Stimulated activated CD8-positive, alpha-beta memory T cell treated with anti-CD3 and anti-CD28 coated beads, Interleukin-4, amount 100 ng/mL, for 1 hour (primary cell): ENCODE measurements at places on chromosomes 7 and 10.

- no peak for DNase-seq
Observed at GRCh38 chr10:14102056-14102455, 228.7 kb downstream of the FRMD4A start.

GRCh38 chr7:15580604-15581351, 19.0 kb upstream of the AGMO start:
- DNase-seq = no peak

- DNase-seq = no peak
Observed at GRCh38 chr7:14635955-14636354, 266.6 kb downstream of the DGKB start.

DNA sequence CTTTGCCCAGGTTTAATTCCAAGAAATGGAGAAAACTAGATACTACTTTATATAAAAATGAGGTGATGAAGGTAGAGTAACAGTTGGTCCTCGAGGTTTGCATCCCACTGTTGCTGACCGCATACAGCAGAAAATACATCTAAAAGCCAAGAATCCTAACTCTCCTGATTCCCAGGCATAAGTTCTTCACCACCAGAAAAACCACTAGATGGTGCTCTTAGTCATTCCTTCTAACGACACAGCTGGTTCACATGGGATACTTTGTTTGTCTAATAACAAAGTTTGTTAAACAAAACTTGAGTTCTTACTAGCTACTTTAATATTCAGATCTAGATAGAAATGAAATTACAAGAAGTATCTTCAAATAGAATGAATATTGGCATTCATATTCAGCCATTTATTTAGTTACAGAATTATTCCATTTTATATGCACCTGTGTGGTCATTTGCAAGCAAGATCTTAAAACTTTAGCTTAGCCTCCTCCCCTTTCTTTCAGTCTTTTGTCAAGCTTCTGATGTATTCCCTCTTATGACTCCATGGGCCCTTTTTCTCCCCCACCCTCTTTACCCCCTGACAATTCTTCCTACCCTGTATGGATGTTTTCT, 54.1 kb upstream of the CYP26C1 start:
- no peak for DNase-seq

GRCh38 chr10:133349577-133350011, 2.4 kb downstream of the PRAP1 start:
- no peak for DNase-seq

GRCh38 chr7:19112274-19113001, 5.0 kb downstream of the TWIST1 start:
- DNase-seq = no peak

- no peak for DNase-seq
Observed at GRCh38 chr7:54917613-54918391, 101.0 kb upstream of the EGFR start.

GRCh38 chr7:132865366-132866143, 216.3 kb downstream of the CHCHD3 start:
- no peak for DNase-seq

- DNase-seq = no peak
Observed at GRCh38 chr10:58754469-58755339, 242.0 kb downstream of the BICC1 start.

DNA sequence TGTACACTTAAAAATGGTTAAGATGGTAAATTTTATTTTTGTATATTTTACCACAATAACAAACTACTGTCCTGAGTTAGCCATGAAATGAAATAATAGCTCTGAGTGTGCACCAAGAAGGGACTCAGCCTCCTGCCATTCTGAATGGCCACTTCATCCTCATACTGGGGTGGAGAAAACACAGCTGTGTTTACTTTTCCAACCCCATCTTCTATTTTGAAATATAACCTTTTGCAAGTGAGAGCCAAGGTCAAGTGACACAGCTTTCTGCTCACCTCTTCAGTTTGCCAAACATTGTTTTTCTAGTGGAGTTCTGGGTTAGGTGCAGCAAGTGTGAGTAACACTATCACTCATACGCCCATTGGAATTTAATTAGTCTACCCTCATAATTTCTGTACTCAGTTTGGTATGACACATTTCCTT, 107.4 kb upstream of the GLCCI1 start:
- no peak for DNase-seq

DNA sequence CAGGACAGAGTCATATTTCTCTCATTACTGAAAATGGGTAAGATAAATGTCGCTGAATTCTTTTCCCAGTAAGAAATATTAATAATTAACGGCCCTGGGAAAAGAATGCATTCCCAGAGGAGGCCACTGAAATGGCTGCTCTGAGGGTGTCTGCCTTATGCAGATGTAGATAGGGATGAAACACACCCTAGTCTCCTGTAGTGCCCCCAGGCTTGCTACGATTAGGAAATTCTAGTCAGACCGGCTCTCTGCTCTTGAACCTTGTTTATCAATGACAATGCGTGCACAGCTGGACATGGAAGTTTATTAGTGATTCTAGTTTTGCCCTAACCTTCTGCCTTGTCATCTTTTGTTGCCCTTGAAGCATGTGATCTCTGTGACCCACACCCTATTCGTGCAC, 291.1 kb downstream of the ZNF248 start:
- DNase-seq = no peak

GRCh38 chr10:36608251-36608650, 517.1 kb upstream of the ANKRD30A start:
- no peak for DNase-seq

GRCh38 chr10:84308481-84309304, 19.7 kb upstream of the CCSER2 start:
- no peak for DNase-seq

GRCh38 chr10:122020226-122020625, 31.3 kb downstream of the TACC2 start:
- no peak for DNase-seq

DNA sequence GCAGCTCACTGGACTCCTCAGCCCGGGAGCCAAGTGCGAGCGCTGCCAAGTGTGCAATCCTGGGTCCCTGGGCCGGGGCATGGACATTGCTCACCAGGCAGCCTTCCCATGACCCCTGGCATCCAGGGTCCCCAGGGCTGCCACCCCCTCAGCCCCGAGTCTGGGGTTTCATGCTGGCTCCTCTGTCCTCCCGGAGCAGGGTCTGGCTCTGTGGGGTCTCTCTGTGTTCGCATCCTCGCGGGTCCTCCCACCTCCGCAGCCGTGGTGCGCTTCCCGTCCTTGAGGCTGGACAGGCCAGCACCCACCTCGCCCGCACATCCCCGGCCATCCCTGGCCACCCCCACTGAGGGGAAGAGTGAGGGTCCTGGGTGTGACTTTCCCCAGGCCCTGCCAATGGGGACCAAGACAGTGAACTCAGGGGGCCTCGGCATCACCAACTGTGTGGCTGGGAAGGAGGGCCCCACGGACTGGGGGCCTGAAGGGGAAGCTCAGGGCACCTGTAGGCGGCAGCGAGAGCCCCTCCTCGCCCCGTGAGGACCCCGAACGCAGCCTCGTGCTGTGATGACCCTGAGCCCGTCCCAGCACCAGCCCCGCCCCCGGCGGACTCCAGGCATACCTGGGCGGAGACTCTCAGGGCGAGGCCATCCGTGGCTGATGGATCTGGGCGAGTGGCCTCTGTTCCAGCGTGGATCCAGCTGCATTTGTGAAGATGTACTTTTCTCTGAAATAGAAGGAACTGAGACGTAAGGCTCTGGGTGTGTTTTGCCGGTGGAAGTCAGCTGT, 50.3 kb upstream of the CFAP46 start:
- DNase-seq = no peak

DNA sequence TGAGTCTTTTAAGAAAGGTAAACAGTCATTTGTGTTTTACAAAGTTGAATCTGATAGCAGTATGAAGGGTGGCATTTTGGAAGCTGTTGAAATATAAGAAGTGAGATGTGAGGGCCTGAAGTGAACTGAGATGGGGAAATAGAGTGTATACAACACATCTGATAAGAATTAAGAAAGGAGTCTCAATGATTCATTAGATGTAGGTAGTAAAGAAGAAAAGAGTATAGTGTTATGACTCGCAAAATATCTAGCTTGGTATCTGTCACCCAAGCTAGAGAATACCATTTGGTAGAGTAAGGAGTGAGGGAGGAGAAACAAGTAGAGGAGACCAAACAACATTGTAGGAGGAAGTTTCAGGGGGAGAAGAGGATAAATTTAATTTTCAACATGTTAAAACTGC, 5.3 kb downstream of the PTPN12 start:
- DNase-seq = no peak

DNA sequence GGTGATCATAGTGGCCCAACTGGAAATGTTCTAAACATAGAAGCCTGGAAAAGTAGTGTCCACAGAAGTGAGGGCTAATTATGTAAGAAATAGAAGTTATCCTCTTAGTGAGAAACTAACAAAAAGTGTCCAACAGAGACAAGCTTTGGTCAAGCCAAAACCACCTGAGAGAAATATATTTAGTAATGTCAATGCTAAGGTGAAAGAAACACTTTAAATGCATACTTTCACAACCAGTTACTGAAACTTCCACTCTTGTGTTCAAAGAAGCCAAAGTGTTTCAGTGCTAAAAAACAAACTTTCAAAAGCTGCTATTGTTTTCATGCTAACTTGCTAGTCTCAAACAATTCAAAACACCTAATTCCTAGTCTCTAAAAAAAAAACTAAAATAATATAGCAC, 18.1 kb downstream of the RAB11FIP2 start:
- no peak for DNase-seq

DNA sequence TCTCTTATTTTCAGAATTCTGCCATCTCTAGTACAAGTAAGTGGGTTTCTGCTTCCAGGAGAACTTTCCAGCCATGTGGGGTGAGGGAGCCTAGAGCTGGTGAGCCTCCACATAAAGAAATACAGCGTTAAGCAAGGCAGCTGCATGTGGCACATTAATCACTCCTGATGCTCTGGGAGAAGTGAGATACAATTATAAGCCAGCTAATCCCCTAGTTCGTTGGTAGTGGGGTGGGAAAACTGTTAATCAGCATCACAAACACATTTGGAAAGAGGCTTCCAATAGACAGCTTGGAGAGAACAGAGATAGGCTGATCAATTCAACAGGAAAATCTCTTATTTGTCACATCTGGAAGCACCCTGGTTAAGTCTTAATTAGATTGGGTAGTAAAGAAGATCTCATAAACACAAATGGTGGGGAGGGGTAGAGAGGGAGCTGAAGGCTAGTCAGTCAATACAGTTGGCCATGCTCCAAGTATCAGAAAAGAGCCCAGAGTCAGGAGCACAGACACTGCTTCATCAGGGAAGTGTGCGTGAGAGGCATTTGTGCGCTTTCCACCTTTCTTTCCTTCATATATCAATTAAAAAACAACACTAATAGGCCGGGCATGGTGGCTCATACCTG, 130.6 kb downstream of the SORCS1 start:
- no peak for DNase-seq

GRCh38 chr10:89351412-89351779, 23.6 kb downstream of the IFIT3 start:
- no peak for DNase-seq

DNA sequence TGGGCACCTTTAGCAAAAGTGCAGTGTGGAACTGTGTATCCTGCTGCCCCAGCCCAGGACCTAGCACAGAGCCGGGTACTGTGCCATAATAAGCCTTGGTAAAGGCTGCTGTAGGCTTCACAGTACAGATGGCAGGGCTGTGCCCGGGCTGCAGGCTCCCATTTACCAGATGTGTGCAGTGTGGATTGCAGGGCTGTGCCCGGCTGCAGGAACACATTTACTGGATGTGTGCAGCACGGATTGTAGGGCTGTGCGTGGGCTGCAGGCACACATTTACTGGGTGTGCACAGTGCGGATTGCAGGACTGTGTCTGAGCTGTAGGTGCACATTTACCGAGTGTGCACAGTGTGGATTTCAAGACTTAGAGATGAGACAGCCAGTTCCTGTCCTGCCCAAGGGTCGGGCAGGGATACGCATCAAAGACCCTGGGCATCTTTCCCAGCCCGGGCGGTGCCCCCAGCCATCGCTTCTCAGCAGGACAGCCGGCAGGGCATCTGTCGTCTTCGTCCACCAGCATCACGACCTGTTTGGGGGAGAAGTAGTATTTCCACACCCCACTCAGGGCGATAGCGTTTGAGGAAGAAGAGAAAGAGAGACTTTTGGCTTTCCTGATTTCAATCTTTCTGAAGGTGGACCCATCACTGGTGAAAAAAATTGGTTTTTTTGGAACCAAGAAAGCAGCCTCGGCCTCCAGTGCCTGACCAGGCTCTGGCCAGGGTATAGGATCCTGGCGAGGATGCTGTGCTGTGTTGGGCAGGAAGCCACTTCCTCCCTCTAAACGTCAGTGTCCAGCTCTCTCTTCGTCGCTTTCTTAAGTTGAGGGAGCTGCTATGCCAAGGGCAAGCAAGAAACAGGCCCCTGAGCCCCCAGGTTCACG, 180.8 kb downstream of the CUX1 start:
- DNase-seq = no peak
